Stimulated activated CD8-positive, alpha-beta memory T cell treated with anti-CD3 and anti-CD28 coated beads, Interleukin-7, amount 100 ng/mL, for 1 hour (primary cell): ENCODE measurements at places on chromosomes 12 and 14.

DNA sequence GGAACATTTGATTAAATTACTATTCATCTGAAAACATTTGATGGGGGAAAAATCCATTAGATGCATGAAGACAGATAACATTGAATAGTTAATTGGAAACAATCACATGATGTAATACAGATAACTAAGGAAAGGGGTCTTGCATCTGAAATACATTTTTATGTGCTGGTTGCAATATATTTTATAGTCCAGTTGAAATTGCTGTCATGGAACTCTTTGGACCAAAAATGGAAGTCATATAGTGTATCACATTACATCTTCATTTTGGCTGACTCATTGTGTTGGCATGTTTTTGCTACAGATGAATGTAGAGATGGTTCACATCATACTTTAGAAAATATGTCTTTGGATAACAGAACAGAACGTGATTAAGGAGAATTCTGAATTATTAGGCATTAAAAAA is 43.0 kb upstream of the GNPNAT1 start:
- DNase-seq, result no peak

DNA sequence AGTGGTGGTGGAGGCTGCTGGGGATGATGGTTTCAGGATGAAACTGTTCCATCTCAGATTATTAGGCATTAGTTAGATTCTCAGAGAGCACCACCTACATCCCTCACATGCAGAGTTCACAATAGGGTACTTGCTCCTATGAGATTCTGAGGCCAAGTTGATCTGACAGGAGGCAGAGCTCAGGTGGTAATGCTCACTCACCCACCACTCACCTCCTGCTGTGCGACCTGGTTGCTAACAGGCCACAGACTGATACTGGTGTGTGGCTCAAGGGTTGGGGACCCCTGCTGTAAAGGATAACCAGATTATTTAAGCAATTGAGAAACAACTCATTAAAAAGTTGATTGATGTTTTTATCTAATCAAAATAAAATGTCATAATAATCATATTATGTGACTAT is 248.5 kb downstream of the RERGL start:
- DNase-seq, result no peak

DNA sequence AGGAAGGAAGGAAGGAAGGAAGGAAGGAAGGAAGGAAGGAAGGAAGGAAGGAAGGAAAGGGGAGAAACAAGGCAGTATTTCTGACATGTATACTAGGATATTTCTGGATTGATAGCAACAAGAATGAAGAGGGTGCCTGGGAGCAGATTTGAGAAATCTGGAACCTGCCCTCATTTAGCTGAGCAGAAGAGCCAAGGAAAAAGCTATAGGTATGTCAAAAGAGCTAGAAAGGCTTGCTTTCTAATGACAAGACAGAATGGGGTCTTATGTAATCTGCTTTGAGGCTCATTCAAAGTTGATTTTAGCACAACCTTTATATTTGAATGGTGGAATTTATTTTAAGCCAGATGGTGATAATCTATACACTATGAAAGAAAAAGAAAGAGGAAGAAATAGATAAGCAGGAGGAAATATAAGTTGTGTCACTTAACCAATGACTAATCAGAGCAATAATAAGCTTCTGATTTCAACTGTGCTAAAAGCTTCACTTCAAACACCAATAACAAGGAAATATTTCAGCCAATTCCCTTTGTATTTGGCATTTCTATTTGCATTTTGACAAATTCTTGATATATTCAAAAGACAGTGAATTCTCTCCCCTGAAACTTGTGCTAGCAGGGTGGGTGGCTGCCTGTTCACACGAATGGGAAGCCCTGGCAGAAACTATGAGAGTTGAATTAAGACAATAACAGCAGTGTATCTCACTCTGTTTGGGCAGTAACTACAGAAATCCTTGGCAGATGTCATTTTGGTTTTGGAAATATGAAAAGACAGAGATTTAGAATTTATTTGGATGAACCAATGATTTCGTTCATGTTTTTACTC is 76.3 kb upstream of the FLRT2 start:
- no peak for DNase-seq

GRCh38 chr12:6328945-6329702 is 12.8 kb downstream of the TNFRSF1A start:
- DNase-seq, result no peak

DNA sequence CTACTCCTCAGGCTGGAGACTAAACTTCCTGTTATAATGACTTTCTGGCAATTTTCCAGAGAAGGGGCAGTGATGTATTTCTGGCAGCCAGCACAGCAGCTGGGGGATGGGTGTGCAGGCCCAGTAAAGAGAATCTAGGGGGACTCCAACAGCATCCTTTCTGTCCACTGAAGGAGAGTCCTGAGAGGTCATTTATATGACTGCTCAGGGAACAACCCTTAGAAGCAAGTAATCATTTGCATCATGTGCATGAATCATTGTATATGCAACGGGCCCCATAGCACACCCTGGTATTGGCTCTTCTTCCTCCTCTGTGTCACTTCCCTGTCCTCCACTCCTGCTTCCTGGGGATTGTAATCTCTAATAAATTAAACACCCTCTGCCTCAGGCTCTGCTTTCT is 493.8 kb downstream of the RPS29 start:
- no peak for DNase-seq

- no peak for DNase-seq
Measured at GRCh38 chr12:49025463-49025862, 6.9 kb upstream of the PRKAG1 start.

DNA sequence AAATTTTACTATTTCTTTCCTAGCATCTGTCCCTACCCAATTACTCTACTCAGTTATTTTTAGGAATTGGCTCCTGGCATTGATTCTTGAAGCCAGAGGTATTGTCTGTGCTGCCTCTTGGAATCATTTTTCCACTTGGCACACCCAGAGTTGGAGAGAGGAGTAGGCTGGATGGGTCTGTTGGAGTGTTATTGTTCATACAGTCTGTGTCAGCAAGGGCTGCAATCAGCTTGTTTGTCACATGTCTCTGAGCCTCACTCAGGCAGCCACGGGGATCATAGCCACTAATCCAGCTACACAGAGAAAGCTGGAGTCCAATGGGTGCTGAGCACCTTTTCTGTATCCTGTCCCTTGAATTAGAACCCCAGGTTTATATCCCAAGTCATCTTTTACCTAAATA is 176.0 kb upstream of the DYRK2 start:
- no peak for DNase-seq

DNA sequence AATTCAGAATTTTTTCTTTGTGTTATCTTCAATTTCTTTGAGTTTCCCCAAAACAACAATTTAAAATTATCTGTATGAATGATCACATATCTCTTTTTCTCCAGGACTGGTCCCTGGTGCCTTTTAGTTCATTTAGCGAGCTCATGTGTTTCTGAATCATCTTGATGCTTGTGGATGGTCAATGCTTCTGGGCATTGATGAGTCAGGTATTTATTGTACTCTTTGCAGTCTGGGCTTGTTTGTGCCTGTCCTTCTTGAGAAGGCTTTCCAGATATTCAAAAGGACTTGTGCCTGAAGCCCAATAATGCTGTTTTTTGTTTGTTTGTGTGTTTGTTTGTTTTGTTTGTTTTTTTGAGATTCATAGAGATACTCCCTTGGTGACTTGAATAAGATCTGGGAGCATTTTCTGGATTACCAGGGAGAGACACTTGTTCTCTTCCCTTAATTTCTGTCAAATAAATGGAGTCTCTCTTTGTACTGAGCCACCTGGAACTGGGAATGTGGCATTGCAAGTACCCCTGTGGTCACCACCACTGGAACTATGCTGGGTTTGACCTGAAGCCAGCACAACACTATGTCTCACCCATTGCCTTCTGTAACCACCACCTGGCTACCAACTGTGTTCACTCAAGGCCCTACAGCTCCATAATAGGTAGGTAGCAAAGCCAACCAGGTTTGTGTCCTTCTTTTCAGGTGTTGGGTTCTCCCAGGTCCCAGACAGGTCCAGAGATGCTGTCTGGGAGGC is 56.3 kb downstream of the SLC6A15 start:
- no peak for DNase-seq

DNA sequence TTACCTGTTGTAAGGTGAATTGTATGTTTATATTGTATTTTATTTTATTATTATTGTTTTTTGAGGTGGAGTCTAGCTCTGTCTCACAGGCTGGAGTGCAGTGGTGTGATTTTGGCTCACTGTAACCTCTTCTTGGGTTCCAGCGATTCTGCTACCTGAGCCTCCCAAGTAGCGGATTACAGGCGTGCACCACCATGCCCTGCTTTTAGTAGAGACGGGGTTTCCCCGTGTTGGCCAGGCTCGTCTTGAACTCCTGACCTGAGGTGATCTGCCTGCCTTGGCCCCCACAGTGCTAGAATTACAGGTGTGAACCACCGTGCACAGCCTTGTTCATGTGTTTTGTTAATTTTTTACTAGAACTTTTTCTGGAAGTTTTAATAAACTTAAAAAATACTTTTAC is 3.8 kb downstream of the ATF7IP start:
- no peak for DNase-seq

DNA sequence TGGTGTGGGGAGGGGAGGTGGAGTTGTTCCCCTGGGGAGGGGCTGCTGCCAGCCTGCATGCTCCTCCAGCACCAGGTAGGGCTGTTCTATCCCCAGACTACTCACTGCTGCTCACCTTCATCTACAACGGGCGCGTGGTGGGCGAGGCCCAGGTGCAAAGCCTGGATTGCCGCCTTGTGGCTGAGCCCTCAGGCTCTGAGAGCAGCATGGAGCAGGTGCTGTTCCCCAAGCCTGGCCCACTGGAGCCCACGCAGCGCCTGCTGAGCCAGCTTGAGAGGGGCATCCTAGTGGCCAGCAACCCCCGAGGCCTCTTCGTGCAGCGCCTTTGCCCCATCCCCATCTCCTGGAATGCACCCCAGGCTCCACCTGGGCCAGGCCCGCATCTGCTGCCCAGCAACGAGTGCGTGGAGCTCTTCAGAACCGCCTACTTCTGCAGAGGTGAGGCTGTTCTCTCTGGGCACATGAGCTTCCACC is 3.5 kb downstream of the IRF9 start:
- DNase-seq, result no peak

DNA sequence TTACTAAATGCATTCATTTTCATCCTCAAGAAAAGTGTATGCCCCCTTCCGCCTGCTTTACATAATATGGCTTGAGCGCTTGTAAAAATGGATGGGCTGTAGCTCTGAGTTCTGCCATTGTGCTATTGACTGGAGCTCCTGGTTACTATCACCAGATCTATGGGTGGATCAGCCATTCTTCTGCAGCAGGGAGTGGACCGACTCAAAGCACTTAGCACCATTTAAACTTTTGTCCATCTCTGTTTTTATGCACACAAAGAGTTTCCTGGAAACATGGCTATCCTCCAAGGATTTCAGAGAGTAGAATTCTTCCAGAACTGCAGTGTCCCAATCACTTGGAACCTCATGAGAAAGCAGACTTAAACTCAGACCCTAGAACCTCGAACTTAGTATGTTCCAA is 4.5 kb upstream of the NUMB start:
- no peak for DNase-seq

- no peak for DNase-seq
Measured at GRCh38 chr12:123427036-123427769, 9.3 kb downstream of the RILPL2 start.

DNA sequence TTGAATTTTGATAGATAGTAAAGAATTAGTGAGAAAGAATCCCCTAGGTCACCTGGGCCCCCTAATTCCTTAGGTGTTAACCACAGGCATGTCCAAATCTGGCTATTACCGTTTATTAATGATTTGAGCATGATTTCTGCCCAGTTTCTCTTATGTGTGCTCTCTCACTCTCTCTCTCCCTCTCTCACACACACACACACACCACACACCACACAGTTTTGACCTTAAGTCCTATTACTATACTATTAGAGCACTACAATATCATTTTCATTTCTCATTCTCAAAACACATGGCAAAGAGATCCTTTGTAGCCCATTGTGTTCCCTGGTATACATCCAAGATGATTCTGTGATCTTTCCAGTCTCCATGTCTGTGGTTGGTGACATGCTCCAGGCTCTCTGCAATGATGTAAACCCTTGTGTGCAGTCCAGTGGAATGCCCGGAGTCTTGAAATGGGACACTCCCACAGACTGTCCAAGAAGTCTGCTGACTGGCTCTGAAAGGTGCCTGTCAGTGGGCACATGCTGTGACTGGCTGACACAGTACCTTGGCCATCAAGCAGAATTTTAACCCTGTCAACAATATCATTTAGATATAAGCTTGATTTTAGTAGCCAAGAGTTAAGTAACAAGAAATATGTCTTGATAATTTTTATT is 96.2 kb downstream of the FIGNL2 start:
- no peak for DNase-seq

DNA sequence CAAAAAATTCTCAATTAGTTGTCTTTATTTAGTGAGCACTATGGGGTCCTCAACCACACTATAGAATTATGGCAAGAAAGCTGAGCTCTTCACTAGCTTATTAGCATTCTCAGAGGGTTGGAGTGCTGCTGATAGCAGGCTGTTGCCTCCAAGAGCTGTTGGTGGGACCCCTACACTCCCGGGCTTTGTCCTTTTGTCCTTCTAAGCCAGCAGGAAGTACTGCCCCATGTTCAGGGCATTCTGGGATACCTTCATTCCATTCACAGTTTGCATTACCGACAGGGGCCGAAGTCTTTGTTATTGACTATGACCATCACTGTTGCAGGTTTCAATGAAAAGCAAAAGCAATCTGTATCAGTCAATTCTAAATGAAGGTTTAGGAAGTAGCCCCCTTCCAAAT is 89.5 kb upstream of the OTX2 start:
- DNase-seq, result no peak

DNA sequence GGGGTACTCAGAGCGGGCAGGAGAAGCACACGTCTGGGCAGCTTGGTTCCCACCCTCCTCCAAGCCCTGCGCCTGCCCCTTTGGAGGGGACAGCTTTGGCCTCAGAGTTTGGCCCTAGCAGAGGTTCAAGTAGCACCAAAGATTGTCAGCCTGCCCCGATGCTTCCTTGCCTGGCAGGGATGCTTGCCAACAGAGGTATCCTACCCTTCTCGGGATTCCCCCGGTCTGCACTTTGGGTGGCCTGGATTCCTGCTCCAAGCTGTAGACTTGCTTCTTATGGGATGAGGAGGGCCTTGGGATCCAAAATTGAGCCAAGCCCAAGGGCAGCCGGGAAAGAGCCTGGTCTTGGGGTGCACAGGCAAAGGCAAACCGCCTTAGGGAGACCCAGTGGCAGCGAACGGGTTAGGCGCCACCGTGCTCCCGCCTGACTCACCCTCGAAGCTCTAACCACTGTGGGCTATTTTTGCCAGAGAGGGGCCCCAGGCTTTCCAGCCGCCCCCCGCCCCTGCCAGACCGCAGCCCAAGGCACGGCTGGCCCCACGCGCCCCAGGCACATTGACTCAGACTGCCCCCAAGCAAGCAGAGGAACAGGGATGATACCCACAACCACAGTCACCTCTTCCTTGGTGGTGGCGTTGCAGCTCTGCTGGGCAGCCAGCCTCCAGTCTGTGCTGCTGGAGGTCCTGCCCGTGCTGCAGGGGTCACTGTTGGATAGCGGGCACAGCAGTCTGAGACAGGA is 847 bp upstream of the WNT10B start:
- no peak for DNase-seq

DNA sequence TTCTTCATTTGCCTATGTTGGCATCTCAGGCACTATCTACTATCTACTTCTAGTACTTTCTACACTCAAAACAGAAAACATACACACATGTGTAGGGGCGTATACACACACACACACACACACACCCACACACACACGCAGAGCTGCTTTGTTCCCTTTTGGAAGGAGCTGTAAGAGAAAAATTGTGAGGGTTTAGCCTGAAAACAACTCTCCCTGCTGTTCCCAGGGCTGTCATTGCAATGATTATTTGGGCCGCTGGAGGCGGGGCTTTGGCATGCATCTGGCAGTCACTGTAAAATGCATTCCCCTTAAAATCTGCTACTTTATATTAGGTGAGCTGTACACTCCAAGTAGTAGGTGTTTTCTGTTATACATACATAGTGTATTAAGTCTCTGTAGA is 29.1 kb upstream of the SLC38A2 start:
- DNase-seq, result no peak

- no peak for DNase-seq
Measured at GRCh38 chr14:49851813-49852212, 775 bp downstream of the NEMF start.
